Non-pigmented ciliary epithelial cell (primary cell): ENCODE measurements at places on chromosomes 1 and 21.

DNA sequence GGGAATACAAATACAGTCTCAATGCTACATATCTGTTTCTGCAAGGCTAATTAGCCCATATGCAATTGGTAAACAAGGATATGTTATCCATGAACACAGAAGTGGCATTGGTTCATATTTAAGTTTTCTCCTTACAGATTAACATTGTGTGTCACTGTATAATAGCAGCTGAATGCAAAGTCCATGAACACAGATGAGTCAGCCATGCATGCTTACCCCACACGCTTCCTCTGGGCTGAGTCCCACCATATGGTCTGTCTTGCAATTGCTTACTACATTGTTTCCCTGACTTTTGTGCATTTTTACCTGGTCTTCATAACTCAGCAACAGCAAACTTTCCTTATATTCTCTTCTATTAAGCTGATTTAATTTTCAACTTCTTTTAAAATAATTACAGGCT lies 41.5 kb upstream of the TSNAX start:
- peak; percentile 53 for DNase-seq

DNA sequence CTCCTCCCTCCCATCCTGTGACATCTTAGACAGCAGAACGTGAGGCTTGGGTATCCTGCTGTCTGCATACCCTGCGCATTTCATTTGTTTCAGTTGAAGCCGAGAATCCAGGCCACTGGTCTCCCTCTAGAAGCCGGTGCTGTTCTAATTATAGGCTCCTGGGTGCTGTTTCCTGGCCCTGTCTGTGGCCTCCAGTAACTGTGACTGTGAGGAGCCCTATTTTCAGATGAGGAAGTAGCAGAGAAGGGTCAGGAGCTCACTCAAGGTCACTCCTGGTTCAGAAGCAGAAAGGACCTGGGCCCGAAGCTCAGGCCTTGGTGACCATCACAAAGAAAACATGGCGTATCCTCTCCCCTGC lies 24.0 kb downstream of the COQ8A start:
- no peak for DNase-seq

GRCh38 chr1:160540859-160541233 lies 17.8 kb upstream of the SLAMF6 start:
- DNase-seq, result no peak

- no peak for DNase-seq
Measured at GRCh38 chr1:229636042-229636441, 10.0 kb downstream of the URB2 start.

- no peak for DNase-seq
Measured at GRCh38 chr1:169604781-169605560, 18.7 kb upstream of the F5 start.

DNA sequence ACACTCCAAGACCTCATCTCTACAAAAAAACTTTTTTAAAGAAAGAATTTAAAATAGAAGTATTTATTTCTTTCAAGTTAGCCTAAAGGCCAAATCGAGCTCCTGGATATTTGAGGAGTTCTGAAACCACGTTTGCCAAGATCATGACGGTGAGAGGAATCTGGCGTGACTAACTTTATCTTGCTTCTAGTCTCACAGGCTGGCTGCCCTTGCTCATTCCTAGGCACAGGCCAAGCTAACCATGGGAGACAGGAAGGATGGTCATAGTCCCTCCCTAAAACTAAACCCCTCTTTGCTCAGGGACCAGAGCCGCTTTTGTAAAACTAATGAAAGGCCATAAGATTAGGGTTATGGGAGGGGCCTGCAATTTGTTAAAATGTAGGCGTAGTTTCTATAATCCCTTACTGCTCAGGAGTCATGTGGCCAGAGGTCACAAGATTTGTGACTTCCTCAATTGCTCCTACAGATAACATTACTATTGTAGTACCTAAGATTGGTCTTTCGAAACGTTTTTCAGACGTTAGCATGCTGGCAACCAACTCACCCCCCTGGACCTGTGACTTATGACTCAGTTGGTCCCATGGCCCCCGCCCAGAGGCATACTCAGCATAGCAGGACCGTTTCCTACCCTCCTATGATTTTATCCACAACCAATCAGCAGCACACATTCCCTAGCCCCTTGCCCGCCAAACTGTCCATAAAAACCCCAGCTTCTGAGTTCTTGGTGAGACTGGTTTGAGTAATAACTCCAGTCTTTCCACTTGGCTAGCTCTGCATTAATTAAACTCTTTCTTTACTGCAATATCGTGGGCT lies 425.0 kb downstream of the SMYD3 start:
- no peak for DNase-seq

DNA sequence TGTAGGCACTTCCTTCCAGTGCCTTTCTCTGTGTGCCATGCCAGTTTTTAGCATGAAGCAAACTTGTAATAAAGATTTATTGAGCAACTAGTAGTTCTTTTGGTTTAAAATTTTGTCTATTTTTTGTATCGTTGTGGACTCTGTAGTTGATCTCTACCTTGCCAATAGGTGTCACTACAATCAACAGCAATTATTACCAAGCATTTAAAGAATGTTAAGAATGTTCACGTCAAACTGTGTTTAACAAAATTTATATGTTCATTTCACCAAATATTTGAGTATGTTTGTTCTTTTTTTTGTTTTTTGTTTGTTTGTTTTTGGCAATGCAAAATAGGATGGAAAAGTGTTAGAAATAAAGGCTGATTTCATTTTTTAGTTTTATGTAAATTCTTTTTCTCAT lies 208.1 kb downstream of the PATJ start:
- no peak for DNase-seq

DNA sequence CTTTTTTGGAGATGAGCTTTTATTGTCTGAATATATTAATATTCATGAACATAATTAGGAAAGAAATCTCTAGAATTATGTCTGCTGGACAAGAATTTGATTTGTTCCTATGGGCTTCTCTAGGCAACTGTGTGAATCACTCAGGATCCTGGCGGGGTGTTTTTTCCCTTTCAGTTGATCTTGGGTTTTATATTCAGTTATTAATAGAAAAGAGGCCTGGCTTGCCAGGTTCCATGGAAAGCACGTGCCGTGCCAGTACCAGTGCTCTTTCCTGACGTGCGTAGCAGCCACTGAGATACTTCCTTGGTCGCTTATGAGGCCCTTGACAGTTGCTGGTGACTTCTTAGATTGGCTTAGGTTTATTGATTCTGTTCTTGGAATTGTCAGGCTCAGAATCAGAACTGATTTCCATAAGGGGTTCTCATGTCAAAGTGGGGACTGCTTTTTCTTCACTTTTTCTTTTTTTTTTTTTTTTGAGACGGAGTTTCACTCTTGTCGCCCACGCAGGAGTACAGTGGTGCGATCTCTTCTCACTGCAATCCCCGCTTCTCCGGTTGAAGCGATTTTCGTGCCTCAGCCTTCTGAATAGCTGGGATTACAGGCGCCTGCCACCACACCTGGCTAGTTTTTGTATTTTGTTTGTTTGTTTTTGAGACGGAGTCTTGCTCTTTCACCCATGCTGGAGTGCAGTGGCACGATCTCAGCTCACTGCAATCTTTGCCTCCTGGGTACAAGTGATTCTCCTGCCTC lies 48.7 kb upstream of the KIF1B start:
- no peak for DNase-seq

GRCh38 chr1:98232678-98233077 lies 311.8 kb upstream of the DPYD start:
- DNase-seq, result no peak

DNA sequence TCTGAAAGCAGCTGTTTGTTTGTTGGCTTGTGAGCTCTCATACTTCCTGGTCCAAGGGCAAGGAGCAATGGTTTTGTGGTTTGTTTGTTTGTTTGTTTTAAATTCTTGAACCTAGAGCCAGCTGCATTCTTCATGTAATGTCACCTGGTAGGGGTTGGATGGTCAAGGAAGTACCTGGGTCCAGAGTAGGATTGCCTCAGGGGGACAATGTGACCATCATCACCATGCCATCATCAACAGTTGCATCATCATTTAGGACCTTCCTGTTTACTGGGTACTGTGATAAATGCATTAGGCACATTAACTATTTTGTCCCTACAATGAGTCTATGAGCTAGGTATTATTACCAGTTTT lies 14.7 kb upstream of the MYOG start:
- no peak for DNase-seq

- no peak for DNase-seq
Measured at GRCh38 chr1:42946120-42946898, 12.4 kb downstream of the SLC2A1 start.

- DNase-seq, result peak; percentile 73
Measured at GRCh38 chr1:148353461-148354283, 129.4 kb downstream of the PPIAL4G start.

- DNase-seq, result no peak
Measured at GRCh38 chr1:230261928-230262650, 164.0 kb downstream of the PGBD5 start.

DNA sequence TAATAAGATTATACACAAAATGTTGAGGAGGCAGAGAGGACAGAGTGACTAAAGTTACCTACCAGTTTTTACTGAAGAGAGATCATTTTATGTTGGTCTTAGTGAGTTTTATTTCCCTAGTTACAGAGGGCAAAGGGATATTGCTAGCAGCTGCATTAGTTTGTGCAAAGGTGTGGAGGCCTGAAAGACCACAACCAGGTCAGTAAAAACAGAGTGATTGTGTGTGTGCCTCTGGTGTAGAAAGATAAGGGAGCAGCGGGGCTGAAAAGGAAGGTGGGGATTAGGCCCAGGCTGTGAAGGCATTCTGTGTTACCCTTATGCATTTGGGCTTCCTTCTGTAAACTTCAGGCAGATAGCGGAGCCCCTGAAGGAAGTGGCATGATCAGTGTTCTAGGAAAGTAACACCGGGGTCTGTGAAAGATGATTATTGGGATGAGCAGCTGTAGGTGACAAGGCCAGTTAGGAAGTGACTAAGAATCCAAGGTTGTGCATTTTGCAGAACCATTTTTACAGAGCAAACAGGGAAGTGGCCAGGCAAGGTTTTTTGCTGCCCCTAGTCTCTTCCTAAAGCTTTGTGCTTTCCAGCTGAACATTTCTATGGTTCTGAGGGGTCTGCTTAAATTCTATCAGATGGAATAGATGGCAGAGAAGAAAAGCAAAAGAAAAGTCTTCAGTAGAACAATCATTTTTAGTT lies 3.7 kb downstream of the GADD45A start:
- no peak for DNase-seq

DNA sequence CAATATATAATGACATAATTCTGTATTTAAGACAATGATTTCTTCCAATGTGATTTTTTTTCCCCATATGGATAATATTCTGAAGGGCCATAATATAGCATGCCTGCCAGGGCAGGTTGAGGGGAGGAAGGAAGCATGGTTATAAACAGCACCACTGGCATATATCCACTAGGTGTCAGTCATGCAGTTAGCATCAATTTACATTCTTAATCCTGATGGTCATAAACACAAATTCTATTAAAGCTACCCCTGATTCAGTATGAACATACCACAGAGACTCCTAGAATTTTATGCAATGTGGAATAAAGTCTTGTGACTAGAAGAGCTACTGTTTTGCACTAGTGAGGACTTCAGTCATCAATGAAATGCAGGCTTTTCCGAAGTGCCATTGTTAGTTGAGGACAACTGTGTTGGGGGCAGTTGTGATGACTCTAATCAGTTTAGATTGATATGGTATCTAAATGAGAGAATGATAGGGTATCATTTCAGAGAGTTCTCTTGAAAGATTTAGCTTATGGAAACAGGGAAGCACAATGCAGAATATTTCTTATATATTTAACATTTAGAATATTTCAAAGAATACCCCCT lies 342.7 kb upstream of the NR5A2 start:
- peak; percentile 56 for DNase-seq

- no peak for DNase-seq
Measured at GRCh38 chr1:172882791-172883386, 167.9 kb downstream of the TNFSF18 start.

- DNase-seq, result no peak
Measured at GRCh38 chr1:230301322-230301721, 124.8 kb downstream of the PGBD5 start.

GRCh38 chr1:30506291-30507015 lies 216.9 kb downstream of the MATN1 start:
- no peak for DNase-seq

GRCh38 chr21:34695434-34695833 lies 26.6 kb downstream of the CLIC6 start:
- DNase-seq, result no peak

DNA sequence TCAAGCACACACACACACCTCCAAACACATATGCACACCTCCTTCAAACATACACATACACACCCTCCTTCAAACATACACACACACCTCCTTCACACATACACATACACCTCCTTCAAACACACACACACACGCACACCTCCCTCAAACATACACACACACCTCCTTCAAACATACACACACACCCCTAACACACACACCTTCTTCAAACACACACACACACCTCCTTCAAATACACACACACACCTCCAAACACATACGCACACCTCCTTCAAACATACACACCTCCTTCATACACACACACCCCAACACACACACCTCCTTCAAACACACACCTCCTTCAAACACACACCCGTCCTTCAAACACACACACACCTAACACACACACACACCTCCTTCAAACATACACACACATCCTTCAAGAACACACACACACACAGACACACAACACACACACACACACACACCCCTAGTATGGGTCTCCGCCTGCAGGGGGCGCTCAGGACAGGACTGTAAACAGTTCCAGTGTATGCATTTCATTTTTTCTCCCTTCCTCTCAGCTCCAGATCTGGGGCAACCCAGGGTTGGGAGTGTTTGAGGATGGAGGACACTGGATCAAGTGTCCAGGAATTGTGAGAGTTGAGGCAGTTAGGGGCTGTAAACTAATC lies 12.1 kb downstream of the LGR6 start:
- no peak for DNase-seq

DNA sequence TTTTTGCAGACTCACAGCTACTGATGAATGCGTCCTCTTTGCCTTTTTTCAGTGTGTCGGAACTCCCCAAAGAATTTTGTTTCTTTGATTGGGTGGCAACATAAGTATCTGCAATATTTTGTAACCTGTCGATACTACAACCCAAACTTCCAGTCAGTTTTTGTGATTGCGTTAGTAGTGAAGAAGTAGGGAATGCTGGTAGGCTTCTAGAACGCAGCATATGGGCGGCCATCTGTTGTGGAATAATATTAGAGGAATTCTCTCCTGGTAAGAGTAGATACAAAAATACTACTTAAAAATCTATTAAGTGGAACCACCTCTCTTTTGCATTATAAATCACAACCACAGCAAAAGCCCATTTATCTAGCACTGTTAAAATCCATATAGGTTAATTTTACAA lies 107.4 kb downstream of the LYST start:
- no peak for DNase-seq

DNA sequence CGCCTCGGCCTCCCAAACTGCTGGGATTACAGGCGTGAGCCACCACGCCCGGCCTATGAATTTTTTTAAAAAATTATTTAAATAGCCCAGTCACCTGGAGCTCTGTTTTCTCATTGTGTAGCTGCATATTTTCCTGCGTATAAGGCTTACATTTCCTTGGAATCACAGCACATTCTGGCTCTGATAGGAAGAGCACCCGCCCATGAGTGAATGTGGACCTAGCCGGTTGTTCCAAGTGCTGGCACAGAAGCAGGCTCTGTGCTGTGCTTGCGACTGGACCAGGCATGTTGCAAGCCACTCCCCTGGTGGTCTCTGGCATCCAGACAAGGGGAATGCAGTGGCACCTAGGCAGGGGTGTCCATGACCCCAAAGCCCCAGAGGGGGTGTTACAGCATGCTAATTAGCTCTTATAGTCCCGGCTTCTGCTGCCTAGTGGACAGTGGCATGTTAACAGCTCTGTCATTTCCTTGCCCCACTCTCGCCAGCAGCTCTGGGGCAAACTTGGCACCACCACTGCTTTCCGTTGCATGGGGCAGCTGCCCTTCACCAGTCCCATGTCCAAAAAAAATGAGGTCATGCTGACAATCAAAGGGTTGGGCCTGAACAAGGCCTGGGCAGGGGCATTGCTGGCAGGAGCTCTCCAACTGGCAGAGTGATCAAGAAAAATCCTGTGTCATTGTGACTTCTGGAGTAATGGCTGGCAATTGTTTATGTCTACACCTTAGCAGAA lies 5.2 kb upstream of the VTCN1 start:
- DNase-seq, result no peak
